Caco-2 (cell line): ENCODE measurements at places on chromosomes 3 and 15. TPM values are rescaled to one million over a fixed set of nuclear protein-coding genes. Genes with fewer than 3 reads are reported as not detected.

The NUP210 gene
- total RNA-seq = 58.5 and 63.7 TPM in 2 replicates

The KATNBL1 gene
- total RNA-seq = 22.6 and 25.9 TPM in 2 replicates

The GRIP2 gene
- 2.2 and 4.5 TPM in 2 replicates for total RNA-seq

The FOXL2 gene
- 1.4 and 1.8 TPM in 2 replicates for total RNA-seq

The TMCO5A gene
- not detected in 2 replicates for total RNA-seq

The FEZF2 gene
- total RNA-seq = not detected in 2 replicates

The IMPG2 gene
- 0.07 TPM in 1 of 2 replicates, not detected in the other for total RNA-seq

The GOLGA6A gene
- total RNA-seq = not detected in 2 replicates

The PPM1L gene
- total RNA-seq = 2.0 and 2.4 TPM in 2 replicates

The STRIT1 gene
- not detected in 2 replicates for total RNA-seq

The CD96 gene
- total RNA-seq = 0.59 and 1.5 TPM in 2 replicates

The WNT7A gene
- total RNA-seq = 0.58 and 1.1 TPM in 2 replicates

The CFAP100 gene
- not detected in 2 replicates for total RNA-seq

The ZXDC gene
- 28.1 and 28.7 TPM in 2 replicates for total RNA-seq

The PLA2G4D gene
- total RNA-seq = not detected in 2 replicates

The SCG5 gene
- 0.84 and 1.5 TPM in 2 replicates for total RNA-seq

GRCh38 chr15:70690491-70691276 is 72.7 kb downstream of the UACA start:
- DNase-seq = no peak

GRCh38 chr3:15038306-15038705 is 26.8 kb downstream of the MRPS25 start:
- no peak for DNase-seq

GRCh38 chr3:39280571-39280970 is 735 bp upstream of the CX3CR1 start:
- DNase-seq = no peak

GRCh38 chr3:186529201-186529999 is 14.8 kb downstream of the CRYGS start:
- no peak for DNase-seq

GRCh38 chr15:80450811-80451321 is 46.7 kb downstream of the ARNT2 start:
- no peak for DNase-seq

DNA sequence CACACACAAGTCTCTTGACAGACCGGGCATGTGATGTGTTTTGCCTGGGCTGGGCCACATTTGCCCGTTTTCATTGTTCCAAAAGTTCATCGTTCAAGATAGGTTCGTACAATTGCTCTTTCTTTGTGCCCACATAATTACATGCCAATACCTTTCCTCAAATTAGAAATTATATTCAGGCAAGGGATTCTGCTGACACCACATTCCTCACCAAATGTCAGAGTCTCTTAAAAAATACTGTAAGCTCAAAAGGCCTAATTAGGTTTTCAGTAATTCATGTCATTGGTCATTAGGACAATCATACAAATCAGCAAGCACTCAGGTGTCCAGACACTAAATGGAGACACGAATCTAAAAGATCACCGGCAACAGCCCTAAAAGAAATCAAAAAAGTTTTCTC is 215.3 kb downstream of the ALCAM start:
- DNase-seq = no peak

DNA sequence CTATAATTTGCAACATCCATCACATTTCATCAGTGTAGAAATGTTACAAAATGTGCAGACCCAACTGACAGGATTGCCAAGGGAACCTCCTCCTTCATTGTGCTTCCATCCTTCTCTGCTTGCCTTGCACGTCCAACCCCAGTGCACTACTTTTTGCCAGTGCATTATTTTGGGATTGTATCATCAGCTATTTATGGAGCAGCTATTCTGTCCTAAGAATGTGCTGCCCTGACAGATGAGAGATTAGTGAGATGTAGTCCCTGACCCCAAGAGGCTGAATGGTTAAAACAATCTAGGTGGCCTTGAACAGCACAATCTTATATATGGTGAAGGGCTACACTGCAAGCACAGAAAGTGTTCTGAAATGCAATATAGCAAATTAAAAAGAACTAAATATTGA is 935.8 kb downstream of the IGSF11 start:
- DNase-seq = no peak

GRCh38 chr3:137121704-137122314 is 164.0 kb downstream of the IL20RB start:
- peak; percentile 41 for DNase-seq

DNA sequence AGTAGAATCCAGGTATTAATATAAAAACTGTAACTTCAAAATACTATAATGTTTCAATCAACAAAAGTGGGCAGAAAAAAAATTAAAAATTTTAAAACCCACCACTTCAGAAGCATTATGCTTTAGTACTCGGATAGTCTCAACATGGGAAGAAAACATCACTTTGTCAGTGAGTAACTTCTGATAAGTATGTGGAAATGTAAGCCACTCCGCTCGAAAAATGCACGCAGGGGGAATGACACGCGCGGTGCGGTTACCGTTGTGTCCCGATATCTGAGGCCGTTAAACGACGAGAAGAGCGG is 656 bp downstream of the NGLY1 start:
- DNase-seq = no peak

DNA sequence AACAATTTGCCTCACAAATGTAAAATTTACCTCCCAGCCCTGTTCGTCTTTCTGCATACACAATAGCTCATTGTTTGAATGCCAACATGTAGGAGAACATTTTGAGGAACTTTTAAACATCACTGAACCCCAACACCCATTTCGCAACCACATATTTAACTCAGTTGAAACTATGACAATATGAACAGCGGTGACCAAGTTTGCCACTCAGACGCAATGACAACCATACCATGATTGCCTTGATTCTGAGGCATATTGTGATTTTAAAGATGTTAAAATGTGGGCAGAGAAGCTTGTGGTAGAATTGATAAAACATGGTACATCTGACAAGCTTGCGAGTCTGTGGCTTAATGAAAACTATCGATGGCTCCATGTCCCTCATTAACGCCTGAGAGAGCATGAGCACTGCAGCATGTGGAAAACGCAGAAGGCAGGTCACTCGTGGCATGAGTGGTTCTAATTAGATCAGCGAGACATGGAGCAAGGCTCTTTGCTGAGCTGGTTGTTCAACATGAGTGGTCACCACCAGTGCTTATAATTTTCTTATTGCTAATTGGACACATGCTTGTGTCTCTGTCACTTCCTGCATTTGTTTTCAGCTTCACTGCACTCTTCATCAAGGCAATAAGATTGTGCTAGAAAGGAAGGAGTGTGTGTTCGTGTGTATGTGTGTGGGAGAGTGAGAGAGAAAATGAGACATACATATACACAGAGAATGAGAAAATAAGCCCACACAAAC is 116.8 kb downstream of the CHST2 start:
- no peak for DNase-seq

- no peak for DNase-seq
Measured at GRCh38 chr3:150538324-150539208, 7.7 kb downstream of the SERP1 start.

DNA sequence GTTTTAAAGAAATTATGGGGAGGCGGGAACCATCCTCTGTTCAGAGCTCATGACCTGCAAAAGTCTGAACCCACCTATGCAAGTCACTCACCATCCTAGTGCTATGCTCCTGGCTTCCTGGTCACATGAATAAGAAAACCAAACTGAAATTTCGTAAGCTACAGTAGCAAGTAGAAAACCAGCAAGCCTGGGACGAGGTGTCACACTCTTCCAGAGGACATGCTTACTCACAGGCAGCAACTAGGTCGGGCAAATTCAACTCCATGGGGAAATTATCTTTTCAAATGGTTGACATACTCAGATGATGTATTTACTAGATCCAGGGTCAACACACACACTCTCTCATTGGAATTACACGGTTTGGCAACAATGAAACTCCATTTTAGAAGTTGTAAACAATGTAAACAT is 31.3 kb downstream of the LDHAL6B start:
- DNase-seq = no peak

DNA sequence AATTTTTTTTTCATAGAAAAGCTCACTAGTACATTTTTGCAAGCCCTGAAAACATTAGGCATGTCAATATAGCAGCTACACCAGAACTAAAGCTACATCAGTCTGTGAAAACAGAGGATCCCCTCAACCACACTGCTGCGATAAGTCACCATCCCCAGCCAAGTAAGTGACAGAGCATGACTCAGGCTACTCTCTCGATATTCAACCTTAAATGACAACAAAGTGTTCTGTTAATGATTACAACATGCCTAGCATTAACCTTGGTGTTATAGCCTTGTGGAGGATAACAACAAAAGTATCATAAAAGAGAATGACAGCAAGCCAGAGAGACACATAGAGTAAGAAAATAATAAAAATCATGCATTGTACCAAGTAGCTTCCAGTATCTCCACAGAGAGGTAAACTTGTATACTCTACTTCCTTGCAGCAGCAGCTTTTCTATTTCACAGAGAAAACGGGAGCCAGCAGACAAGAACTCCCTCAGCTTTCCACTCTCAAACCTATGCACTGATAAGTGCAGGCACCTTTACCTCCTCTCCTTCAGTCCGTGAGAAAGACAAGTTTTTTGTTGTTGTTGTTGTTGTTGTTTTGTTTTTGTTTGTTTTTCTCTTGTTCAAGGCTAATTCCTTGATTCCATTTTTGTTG is 76.6 kb downstream of the GBE1 start:
- DNase-seq = no peak

DNA sequence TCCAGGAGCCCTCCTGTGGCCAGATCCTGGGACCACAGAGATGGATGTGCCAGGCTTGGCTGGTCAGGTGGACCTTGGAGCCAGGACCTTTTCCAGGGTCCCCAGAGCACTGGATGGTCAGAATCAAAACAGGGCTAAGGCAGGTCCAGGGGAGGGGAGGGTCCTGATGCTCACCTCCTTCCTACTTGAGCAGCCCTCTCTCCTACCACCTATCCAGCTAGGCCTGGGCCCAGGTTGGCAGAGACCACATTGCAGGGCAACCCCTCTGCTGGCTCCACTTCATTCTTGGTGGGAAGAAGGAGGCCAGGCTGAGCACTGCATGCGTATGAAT is 28.5 kb upstream of the SFMBT1 start:
- DNase-seq = no peak

- DNase-seq = no peak
Measured at GRCh38 chr3:195697582-195698324, 23.0 kb upstream of the MUC20 start.

- no peak for DNase-seq
Measured at GRCh38 chr3:126058666-126059065, 25.3 kb downstream of the SLC41A3 start.

GRCh38 chr3:194632226-194632808 is 902 bp downstream of the TMEM44 start:
- DNase-seq = no peak

DNA sequence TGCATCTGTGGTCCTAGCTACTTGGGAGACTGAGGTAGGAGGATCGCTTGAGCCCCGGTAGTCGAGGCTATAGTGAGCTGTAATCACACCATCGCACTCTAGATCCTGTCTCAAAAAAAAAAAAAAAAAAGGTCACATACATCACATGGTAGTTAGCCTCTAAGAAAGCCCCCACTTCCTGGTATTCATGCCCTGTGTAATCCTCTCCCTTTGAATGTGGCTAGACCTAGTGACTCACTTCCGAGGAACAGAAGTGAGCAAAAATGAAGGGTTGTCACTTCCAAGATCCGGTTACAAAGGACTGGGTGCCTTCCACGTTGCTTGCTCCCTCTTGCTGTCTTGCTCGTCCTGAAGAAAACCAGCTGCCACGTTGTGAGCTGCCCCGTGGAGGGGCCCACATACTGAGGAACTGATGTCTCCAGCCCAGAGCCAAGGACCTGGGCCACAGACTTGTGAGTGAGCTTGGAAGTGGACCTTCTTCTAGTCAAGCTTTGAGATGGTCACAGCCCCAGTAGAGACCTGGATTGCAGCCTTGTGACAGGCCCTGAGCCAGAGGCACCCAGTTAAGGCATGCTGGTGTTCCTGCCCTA is 12.6 kb upstream of the LCTL start:
- no peak for DNase-seq

- DNase-seq = no peak
Measured at GRCh38 chr3:83193526-83193925, 1432.1 kb upstream of the GBE1 start.

DNA sequence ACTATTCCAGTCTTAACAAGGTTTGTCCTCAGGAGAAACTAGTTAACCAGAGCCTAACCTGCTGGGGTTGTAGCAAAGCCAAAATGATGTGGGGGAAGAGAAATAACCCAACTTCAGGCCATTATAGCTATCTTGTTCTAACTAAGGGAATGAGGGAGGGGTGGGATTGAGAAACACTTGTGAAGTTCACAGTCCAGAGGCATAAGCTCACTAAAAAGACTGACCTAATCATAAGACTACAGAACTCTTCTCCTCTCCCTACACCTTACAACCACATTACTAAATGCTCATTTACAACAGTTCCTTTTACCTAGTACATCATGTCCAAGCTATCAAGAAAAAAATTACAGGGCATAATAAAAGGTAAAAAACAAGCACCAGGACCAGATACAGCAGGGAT is 52.8 kb downstream of the UBE3A start:
- no peak for DNase-seq
